Skeletal muscle cell (primary cell): ENCODE measurements at places on chromosomes 3 and 15.

GRCh38 chr15:91294795-91295194 lies 194.7 kb downstream of the SV2B start:
- DNase-seq = no peak

- no peak for DNase-seq
These were observed 37.7 kb upstream of the FGD5 start for GRCh38 chr3:14780927-14781507.

- no peak for DNase-seq
These were observed 340.8 kb downstream of the NAALADL2 start for GRCh38 chr3:175199961-175200360.

DNA sequence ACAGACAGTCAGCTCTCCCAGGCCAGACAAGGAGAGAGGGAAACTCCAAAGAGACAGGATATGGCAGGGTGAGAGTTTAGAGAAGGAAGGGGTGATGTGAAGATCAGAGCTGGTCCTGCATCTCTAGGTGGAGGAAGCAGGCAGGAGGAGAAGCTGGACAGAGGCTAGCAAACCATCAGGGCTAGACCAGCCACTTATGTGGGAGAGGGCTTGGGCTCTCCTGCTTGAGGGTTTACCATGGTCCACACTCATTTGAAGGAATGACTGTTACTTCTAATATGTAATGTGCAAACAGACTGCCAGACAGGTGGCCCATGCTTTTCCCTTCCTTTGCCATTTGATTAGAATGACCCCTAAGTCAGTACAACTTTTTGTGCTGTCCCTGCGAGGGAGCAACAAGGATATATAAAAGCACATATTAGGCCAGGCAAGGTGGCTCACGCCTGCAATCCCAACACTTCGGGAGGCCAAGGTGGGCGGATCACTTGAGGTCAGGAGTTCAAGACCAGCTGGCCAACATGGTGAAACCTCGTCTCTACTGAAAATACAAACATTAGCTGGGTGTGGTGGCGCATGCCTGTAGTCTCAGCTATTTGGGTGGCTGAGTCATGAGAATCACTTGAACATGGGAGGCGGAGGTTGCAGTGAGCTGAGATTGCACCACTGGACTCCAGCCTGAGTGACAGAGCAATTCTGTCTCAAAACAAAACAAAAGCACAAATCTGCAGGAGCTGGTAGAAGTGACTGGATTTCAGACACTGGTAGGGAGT lies 41.0 kb upstream of the MANF start:
- DNase-seq = peak; percentile 44

DNA sequence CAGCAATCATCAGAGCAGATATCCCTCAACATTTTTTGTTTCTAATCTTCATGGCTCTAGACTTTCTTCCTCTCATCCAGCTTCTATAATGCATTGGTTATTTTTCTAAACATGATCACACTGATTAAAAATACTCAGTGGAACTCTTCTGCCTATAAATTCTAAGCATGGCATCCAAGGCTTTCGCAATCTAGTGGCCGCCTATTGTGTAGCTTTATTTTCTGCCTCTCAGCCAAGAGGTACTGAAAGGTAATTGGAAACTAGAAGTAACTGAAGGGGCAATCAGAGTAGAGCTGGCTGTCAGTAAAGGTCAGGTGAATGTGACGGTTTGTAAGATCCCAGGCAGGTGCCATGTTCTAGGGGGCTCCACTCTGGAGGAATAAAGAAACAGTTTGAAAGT lies 33.4 kb downstream of the OXSM start:
- DNase-seq = no peak

- no peak for DNase-seq
These were observed 591.2 kb downstream of the ZBBX start for GRCh38 chr3:166788936-166789335.

- DNase-seq = peak; percentile 10
These were observed 685.7 kb downstream of the MECOM start for GRCh38 chr3:168977716-168978374.

DNA sequence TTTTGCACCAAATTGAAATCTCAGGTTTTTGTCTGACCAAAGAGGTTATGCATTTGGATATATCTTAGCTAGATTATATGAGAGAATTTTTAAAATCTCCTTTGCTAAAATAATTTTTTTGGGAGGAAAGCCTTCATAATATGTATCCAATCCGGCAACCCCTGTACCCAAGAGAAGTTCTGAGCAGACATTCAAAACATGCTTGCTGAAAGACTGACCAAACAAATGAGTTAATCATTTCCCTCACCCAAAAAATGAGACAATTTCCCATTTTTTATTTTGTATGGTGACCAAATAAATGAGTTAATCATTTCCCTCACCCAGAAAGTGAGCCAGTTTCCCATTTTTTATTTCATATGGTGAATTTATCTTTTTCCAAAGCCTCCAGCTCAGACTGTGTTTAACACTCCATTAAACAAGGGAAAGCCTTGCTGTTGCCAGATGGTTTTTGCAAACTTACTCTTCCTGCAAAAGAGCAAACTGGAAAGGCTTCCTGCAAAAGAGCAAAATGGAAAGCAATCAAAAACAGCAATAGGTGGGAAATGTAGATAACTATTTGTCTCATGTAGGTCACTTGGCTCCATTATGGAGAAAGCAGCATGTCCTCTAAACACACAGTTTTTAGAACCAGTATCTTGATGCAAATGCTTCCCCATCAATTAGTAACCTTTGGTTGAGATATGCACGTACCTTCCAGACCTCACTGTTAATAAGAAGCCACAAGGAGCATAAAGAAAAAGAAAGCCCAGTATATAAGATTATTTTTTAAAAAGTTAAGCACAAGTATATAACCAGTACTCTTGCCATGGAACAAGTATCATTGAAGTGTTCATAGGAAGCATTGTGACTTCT lies 78.4 kb upstream of the OSTN start:
- no peak for DNase-seq

DNA sequence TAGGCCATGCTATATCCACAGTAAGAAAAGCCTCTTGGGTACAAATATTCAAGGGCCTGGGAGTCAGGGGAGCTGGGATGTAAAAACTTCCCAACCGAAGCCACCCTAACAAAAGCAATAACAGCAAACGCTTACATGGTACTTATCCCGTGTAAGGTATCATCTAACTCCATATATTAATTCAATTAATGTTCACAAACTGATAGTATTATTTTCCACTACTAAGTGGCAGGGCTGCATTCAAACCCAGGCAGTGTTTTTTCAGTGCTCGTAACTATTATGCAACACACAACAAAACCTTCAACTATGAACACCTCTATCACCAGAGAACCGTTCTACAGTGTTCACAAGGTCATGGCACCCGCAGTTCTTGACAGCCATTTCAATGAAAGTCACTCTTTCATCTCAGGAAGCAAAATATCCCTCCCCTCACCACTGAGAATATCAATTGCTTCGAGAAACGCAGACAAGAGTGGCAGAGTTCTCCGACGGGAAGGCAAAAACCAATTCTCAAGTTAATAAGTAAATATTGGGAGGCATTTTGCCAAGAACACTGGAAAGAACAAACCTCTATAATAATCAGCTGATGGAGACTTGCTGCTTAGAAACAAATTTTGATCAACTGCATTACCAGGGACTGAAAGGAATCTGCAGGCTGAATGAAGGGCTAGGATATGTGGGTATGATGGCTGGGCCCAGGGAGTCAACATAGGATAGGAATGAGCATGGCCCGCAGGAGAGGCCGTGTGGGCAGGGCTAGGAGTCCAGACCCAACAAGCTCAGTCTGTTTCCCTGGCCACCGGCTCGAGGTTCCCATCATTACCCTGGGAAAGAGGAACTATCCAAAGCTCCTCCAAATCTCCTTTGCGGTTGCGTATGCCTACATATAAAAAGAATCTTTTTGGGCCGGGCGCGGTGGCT lies 72.3 kb downstream of the XXYLT1 start:
- DNase-seq = no peak

DNA sequence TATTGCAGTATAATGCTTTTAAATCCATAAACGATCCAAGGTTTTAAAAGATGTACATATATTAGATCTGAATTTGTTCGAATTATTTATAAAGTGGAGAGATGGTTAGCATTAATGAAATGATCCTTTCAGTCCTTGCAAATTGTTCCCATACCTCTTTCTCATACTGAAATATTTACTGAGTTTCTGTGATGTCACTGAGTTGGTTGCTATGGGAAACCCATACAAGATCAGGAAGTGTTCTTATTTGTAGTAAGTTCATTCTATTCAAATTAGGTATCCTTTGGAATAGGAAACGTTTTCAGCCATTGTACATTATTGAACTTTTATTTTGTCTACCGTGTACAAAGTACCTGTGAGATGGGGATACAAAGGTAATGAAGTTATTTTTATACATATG lies 73.2 kb upstream of the CHL1 start:
- no peak for DNase-seq

- DNase-seq = no peak
These were observed 19.8 kb downstream of the MAPKBP1 start for GRCh38 chr15:41794081-41794480.

- DNase-seq = no peak
These were observed 4.4 kb downstream of the NAA50 start for GRCh38 chr3:113741620-113742019.

GRCh38 chr3:43286115-43286840 lies at the start of gene SNRK:
TSS of gene SNRK (plus strand) at chr3:43286540. CDS start at chr3:43303204, 16,664 bp downstream.
- no peak for DNase-seq

- no peak for DNase-seq
These were observed 387.0 kb upstream of the CBLB start for GRCh38 chr3:106255870-106256248.

GRCh38 chr3:197599089-197599765 lies 43.5 kb upstream of the BDH1 start:
- DNase-seq = peak; percentile 36

DNA sequence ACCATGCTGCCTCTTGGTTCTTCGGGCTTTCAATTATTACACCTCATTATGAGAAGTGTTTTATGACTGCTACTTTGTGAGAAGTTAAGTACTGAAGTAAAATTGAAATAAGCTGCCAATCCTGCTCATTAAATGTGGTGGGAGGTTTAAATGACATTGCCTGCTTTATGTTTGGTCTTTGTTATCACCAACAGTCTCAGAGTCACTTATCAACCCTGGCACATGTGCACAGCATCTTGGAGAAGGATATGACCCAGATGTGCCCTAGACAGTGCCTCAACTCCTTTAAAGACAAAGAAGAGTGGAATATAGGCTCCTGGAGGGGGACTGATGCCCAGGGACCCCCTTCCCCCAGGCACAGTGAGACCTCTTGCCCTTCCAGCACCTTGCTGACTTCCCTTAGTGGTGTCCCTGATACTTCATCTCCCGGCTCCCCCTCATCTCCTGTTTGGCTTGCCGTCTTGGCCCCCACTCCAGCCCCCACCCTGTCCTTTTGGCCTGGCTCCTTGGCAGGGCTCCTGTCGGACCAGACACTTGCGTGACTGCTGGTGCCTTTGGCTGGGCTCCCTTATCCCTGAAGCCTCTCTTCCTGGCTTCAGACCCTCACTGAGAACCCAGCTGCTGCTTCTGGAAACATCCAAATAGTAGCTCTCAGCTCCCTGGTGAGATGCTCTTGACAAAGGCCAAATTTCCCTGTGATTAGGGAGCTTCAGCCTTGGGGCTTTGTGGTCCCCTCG lies 39.8 kb downstream of the ARHGAP31 start:
- no peak for DNase-seq

GRCh38 chr15:48472756-48473155 lies 141.5 kb downstream of the DUT start:
- peak; percentile 31 for DNase-seq

DNA sequence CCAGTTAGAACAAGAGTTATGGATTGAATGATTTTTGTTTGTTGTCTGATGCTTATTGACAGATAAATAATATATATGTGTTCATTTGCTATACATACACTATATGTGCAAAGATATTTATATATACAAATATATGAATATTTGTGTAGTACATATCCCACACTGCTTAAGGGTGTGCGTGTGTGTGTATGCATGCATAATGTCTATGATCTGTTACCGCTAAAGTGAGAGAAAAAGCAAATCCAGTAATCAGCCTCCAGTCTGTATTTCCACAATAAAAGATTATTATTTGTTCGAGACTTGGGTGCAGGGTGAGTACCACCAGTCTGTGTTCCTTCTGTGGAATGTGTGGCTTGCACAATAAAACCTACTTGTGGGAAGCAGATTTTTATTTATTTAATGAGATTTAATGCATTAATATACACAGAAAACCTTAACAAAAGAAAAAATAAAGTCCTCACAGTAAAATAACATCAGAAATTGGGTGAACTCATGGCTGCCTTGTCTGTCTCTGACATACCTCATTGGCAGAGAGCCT lies 366.0 kb upstream of the TBL1XR1 start:
- no peak for DNase-seq

- no peak for DNase-seq
These were observed 166.4 kb upstream of the FEZF2 start for GRCh38 chr3:62539762-62540161.

DNA sequence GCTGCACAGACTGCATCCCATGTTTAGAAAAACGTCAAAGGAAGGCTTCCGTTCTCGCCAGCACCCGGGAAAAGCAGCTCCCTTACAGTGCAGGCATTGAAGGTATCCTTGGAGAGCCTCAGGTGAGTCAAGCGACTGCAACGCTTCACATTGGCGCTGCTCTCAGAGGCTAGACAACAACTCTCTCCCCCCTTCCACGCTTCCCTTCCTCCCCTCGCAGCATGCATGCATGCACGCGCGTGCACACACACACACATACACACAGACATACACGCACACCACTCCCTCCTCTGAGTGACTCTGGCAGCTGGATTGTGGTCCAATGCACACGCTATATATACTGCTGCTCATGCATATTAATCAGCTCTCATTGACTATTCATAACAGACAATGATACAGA lies 191.1 kb downstream of the PDZRN3 start:
- no peak for DNase-seq

DNA sequence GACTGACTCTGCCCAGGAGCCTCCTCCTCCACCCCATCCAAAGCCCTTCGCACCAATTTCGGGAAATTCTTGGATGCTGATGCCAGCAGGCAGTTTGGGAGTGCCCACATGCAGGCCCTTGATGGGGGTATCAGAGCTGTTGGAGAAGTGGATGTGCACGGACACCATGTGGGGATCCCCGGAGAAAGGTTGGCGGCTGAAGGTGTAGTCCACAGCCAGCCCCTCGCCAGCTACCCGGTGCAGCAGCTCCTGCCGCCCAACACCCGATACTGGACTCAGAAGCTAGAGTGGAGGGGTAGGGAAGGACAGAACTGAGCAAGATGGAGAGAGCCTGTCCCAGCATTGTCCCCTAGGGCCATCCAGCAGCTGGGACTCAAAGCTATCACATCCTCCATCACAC lies 15.5 kb upstream of the CPEB1 start:
- no peak for DNase-seq
